Frontal cortex (tissue), 4 donors: ENCODE measurements at places on chromosomes 5 and 9. TPM values are rescaled to one million over a fixed set of nuclear protein-coding genes. Genes with fewer than 3 reads are reported as not detected.

DNA sequence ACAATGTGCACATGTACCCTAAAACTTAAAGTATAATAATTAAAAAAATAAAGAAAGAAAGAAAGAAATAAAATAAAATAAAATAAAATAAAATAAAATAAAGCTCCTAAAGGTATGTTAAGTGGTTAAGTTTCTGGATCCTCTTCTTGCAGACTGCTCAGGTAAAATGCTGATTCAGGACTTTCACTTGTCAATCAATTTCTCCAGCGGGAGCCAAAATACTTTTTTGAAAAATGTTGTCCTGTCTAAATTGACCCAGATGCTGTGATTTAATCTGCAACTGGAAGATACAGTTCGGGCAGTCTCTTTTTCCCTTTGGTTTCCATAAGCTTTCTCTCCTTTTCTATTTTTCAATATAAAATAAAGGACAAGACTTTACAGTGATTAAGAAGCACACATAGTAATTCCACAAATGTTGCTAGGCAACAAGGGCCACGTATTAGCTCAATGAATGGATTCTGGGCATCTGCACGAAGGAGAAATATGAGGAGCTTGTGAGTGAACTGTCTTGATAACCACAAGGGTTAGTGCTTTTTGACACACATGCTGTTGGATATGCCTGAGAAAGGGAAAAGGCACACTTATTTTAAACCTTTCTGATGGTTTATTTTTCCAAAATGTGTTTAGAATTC lies 38.6 kb downstream of the HTR4 start:
- no peak for DNase-seq

DNA sequence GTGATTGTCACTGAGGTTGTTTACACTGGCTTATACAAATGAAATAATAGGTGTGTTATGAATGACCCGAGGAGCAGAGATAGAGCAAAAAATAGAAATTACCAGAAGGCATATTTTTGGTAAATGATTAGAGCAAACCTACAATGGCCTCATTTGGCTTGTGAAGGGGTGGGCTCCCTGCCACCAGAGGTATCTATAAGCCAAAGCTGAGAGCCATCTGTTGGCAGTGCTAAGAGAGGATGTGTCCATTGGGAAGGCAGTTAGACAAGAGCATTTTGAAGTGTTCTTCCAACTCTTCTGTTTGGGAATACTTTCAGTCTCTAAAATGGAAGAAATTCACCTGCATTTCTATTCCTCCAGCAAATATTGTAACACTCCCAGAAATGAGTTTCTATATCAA lies 10.6 kb downstream of the NIPAL4 start:
- no peak for DNase-seq

DNA sequence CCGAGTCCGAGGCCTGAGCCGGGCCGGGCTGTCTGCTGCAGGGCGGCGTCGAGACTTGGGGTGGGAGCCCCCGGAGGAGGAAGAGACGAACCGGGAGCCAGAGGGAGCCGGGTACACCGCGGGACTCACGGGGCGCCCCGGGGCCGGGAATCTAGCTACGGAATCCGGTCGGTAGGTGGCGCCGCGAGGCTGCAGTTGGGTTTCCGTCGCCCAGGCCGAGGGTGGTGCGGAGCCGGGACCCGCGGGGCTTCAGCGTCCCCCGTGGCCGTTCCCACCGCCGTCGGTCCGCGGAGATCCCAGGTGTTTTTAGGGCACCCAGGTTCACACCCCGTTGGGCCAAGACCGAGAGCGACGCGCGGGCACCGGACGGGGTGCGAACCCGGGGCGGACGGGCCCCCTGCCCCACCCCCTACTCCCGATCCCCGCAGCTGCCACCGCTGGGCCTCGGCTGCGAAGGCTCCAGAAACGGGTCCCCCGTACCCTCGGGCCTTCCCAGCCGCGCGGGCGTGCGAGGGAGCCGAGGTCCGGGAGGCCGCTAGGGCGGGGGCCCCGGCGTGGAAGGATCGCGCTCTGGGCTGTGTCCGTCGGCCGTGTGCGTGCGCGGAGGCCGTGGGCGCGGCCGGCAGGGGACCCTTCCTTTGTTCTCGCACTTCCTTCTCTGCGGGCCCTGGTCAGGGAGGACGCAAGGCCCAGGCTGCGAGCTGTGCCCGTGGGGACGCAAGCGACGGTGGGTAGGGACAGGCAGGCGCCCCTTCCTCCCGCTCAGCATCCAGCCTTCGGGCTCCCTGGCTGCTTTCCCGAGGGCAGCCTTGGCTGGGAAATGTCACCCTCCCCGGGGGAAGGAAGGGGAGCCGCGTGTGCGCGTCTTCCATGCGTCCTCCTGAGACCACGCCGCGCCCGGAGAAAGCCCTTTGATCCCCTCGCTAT lies 146.6 kb downstream of the GAPVD1 start:
- peak; percentile 79 for DNase-seq

DNA sequence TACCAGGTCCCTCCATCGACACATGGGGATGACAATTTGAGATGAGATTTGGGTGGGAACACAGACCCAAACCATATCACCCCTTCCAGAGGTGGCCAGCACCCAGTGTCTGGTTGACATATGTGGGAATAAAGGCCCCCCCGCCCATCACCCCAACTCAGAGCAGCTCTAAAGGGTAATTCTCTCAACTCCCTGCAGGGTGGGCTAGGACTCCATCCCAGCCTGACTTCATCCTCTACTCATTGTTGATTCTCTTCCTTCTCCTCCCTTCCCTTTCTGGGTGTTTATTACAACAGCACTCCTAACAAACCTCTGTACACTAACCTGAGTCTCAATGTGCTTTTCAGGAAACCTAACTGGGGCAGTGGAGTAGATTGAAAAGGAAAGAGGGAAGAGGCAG lies 339.9 kb downstream of the ACTL7B start:
- no peak for DNase-seq

- DNase-seq, result no peak
Observed at GRCh38 chr5:130966990-130967525, 198.0 kb downstream of the HINT1 start.

GRCh38 chr5:41876678-41877077 lies 6.5 kb upstream of the OXCT1 start:
- no peak for DNase-seq

GRCh38 chr5:154284433-154284832 lies 93.9 kb downstream of the GALNT10 start:
- no peak for DNase-seq

GRCh38 chr9:70081120-70081495 lies 37.5 kb downstream of the MAMDC2 start:
- no peak for DNase-seq

DNA sequence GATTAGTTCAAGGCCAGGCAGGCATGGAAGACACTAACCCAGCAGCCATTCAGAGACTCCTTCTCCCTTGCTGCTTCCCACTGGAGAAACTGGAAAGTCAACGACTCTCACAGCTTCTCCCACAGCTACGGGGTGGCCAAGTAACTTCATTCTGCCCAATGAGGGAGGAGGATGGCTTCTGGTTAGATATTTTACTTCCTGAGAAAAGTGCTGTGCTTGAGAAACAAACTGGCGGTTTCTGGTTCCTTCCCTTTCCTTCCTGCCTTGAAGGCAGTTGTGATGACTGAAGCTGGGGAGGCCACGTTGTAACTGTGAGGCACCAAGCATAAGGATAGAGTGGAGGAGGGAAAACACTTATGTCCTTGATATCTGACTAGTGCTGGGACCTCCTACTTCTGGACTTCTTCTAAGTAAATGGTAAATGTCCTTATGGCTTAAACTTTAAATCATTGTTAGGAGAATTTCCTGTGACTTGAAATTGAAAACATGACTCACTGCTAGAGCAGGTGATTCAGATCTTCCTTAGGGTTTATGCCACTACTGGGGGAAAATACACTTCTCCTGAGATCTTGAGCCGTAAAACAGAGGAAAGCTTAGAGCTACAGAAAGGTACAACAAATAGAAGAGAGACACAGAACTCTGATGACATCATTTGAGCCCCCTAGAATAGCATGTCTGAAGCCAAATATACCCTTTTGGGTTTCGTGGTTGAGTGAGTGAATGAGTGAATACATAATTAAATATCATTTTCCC lies 3.1 kb upstream of the GNPDA1 start:
- no peak for DNase-seq

- no peak for DNase-seq
Observed at GRCh38 chr5:78758169-78758839, 109.7 kb upstream of the LHFPL2 start.

DNA sequence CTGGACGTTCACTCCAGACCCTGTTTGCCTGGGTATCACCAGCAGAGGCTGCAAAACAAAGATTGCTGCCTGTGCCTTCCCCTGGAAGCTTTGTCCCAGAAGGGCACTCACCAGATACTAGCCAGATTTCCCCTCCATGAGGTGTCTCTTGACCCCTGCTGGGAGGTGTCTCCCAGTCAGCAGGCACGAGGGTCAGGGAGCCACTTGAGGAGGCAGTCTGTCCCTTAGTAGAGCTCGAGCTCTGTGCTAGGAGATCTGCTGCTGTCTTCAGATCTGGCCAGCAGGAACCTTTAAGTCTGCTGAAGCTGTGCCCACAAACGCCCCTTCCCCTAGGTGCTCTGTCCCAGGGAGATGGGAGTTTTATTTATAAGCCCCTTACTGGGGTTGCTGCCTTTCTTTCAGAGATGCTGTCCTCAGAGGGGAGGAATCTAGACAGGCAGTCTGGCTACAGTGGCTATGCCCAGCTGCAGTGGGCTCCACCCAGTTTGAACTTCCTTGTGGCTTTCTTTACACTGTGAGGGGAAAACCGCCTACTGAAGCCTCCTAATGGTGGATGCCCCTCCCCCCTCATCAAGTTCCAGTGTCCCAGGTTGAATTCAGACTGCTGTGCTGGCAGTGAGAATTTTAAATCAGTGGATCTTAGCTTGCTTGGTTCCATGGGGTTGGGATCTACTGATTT lies 253.9 kb downstream of the SPATA31D1 start:
- DNase-seq, result no peak

GRCh38 chr5:62596096-62596495 lies 17.5 kb downstream of the LRRC70 start:
- DNase-seq, result no peak

DNA sequence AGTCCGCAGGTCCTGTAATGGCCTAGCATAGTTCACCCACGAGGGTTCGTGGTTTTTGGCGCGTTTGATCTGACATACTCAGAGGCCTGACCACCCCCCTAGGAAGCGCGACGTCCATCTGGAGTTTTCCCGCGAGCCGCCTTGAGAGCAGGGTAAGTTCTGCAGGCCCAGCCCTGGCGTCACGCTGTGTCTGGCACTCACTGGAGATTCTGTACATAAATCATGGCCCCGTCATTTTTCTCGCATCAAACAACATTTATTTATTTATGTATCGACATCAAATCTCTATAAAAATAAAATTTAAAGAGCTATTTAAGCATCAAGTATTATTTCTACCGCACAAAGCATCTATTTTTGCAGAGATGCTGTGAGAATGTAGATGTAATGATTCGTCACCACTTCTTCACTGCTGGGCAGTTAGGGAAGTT lies 437 bp upstream of the TRIM41 start:
- no peak for DNase-seq

DNA sequence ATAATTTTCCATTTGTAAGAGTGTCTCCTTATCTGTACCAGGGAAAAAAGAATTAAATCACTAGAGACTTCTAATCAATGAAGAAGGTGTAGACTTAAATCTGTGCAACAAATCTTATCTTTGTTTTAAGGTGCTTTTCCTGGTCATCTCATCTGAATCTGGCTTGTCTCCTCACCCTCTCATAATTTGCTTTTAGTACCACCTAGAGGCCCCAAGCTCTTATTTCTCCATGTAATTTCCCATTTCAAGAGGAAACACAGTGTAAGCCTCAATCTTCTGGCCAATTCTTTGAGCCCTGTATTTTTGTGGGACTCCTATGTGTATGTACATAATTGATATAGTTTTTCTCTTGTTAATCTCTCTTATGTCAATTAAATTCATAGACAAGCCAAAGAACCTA lies 1975.3 kb upstream of the CDH6 start:
- DNase-seq, result no peak

DNA sequence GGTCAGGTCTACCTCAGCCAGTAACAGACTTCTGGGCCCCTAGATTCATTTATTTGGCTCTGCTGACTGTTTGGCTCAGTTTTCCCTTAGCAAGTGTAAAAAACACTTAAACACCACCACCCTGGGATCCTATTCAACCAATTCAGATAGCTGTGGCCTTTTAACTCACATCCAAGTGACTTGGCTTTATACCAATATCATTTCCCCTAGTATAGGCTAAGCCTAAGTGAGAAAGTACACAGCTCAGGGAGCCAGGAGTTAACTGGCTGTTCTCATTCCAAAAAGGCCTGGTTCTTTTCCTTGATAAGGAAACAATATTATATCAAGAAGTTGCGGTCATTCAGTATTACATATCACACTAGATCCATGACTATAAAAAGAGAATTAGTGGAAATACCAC lies 163.5 kb downstream of the ARL15 start:
- DNase-seq, result no peak

DNA sequence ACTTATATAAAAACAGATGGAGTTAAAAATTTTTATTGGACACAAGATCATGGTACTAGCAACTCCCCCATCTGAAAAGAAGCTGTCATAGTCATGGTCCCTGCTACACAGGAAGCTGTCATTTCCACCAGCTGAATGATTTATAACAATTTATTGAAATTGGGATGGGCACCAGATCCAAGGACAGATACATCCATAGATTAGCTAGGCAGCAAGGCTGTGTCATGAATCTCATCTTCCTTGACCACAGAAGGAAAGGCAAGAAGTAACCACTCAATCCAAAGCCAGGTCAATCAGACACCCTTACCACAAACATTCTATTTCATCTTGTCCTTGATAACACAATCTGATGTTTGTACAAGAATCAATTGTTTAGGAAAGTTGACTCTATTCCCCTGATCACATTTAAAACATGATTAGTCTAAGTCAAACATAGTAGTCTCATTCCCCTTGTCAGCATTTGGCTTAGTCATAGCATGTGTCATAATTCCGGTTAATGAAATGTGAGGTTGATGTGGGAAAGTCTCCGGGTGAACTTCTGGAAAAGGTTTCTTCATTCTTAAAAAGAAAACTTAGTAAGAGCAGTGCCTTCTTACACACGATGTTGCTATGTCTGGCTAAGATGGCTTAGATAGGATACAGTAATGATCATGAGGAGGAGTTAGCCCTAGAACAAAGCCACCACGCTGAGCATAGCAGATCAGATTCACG lies 462.6 kb upstream of the PAPPA start:
- DNase-seq, result no peak

GRCh38 chr9:19620326-19620725 lies 168.5 kb downstream of the SLC24A2 start:
- DNase-seq, result no peak

Gene PCDHGC5
- total RNA-seq, result 4.9 TPM

Gene JAKMIP2
- total RNA-seq, result 56.3 TPM

Gene IL3
- total RNA-seq, result not detected

Gene FRRS1L
- 66.9 TPM for total RNA-seq

Gene TMEFF1
- 53.0 TPM for total RNA-seq

Gene SLC22A4
- 1.6 TPM for total RNA-seq

Gene ENTPD2
- 0.82 TPM for total RNA-seq

Gene SLC45A2
- 0.41 TPM for total RNA-seq

Gene DRD1
- total RNA-seq, result 18.3 TPM
